ENCODE measurements at places on chromosomes 7 and 10.

DNA sequence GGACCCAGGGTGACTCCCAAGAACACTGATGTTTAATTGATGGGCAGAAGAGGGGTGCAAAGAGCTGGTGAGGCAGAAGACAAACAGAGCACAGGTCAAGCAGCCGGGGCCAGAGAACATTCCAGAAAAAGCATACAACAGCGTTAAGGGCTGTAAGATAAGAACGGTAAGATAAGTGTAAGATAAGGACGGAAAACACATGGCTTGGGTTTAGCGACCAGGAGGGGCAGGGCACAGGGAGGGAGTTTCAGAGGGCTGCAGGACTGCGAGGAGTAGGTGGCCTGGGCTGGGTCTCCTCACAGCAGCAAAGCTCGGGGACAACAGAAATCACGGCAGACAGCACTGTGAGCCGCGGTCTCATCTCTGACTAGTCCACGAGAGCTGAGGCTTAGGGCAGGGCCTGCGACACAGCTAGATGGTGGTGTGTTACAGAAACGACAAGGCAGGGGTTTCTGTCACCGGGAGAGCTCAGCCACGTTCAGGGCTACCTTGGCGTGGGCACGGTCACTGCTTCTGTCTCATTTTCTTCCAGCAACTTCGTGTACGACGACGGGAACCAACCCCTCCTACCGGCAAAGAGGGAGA lies 24.6 kb downstream of the BRI3 start:
- H3K36me3 ChIP-seq = peaks cover 27% of the 10 kb centered on the region
- H3K27me3 ChIP-seq = peaks cover 3% of the 10 kb centered on the region
- H3K4me1 ChIP-seq = no peaks in the 10 kb centered on the region
- H3K4me3 ChIP-seq = peak overlapping the region; percentile 4
- no peak for DNase-seq
- H3K27ac ChIP-seq = no peak overlapping the region

DNA sequence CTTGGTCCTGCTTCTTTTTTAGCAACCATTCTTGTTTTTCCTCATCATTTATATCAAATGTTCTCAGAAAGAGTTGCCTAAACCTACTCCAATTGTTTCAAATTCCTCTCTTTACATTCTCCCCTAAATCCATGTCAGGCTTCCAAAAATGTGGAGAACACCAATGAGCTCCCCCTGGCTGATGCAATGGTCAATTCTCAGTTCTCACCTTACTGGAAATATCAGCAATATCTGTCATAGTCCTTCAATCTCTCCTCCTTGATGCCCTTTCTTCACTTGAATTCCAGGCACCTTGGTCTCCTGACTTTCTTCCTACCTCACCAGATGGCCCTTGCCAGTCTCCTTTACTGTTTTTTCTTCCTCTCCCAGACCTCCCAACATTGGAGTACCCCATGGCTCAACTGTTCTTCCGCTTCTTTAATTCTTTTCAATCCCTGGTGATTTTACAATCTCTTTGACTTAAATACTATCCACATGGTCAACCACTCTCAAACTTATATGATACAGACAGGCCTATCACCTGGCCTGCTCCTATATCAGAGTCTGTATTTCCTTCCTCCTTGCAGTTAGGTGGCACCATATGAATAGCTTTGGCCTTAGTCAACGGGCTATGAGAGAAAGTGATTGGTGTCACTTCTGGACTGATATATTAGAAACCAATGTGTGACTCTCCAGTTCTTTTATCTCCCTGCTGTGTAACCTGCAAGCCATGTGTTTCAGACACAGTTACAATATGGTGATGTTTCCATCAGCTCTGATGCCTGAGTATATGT lies 47.4 kb upstream of the CAV2 start:
- H3K27ac ChIP-seq = no peak overlapping the region
- no peak overlapping the region for H3K4me3 ChIP-seq
- DNase-seq = no peak
- H3K4me1 ChIP-seq = no peaks in the 10 kb centered on the region
- H3K36me3 ChIP-seq = no peaks in the 10 kb centered on the region

DNA sequence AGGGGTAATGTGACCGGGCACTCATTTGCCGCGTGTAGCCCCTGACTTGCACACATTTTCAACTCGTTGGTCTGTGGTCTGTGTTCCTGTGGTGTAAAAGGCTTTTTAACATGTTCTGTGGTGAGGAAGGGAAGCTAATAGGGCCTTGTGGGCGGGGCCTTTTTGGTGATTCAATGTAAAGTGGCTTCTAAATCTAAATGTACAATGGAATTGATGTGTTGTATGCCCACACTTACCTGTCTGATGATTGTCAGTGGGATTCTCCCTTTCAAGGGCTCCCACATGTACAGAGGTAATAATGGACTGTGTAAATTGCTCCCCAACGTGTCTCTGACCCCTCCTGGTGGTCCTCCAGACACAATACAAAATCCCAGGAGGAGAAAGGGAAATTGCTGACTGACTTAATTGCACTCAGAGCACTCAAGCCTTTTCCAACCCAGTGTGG lies 43.1 kb upstream of the GATAD1 start:
- H3K4me1 ChIP-seq = peaks cover 8% of the 10 kb centered on the region
- DNase-seq = no peak
- H3K36me3 ChIP-seq = no peaks in the 10 kb centered on the region
- no peak overlapping the region for H3K27ac ChIP-seq
- H3K4me3 ChIP-seq = no peak overlapping the region

- no peaks in the 10 kb centered on the region for H3K36me3 ChIP-seq
- peaks cover 14% of the 10 kb centered on the region for H3K4me1 ChIP-seq
- no peak overlapping the region for H3K4me3 ChIP-seq
Measured at GRCh38 chr7:92809397-92809759, 27.0 kb downstream of the CDK6 start.

All from endothelial cell (in vitro differentiated cells).